ENCODE measurements at places on chromosomes 6 and 20. TPM values are rescaled to one million over a fixed set of nuclear protein-coding genes. Genes with fewer than 3 reads are reported as not detected.
A peak's percentile ranks its signal among the peaks of the same experiment; 100 is the strongest.

DNA sequence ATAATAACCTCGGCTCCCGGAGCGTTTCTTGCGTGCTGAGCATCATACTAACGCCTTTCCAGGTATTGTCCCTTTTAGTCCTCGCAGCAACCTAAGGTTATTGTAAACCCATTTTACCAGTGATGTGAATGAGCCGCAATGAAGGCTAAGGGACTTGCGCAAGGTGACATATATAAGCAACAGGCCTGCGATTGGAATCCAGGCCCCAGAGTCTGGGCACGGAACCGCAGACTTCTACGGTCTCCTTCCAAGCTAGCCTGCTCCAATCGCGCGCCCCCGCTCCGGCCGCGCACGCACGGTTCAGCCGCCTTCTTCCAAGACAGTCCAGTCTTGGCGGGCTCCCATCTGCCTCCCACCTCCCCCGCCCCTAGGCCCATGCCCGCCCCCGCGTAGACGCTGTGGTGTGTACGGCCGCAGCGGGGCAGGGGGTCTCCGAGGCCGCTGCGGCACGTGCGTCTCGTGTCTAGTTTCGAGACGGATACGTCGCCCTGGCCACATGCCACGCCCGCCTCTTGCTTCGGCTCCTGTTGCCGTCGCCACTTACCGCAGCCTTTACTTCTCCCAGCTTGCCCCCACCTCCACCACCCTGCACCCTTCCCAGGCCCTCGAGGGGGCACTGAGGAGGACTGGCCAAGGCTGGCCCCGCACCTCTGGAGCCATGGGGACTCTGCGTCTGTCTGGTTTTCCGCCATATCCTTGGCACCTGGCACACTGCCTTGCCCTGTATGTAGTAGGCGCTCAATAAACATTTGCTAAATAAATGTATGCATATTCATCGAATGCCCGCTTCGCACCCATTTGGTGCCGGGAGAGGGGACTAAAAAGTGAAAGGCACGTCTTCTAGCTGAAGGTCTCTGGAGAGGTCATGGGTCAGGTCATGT is 855 bp upstream of the GFOD1 start:
- peak; percentile 92 for DNase-seq

GSTA3 gene
- 13.3 TPM for total RNA-seq

- DNase-seq, result no peak
Observed at GRCh38 chr20:38842026-38842425, 36.5 kb downstream of the PPP1R16B start.

GRCh38 chr6:15504581-15505350 is 158.1 kb downstream of the DTNBP1 start:
- peak; percentile 90 for DNase-seq

DNA sequence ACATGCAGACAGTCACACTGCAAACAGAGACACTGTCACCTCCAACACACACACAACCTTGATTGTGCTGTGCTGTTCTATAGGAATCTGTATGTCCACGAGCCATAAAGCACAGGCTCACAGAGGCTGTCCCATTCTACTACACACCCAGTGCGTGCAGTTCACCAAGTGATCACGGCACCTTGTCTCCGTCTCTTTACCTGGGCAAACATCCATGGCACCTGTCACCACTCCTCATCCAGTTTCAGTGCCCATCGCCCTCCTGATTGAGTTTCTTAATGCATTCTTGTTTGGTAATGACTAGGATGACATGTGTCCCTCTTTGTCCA is 65.8 kb upstream of the STMND1 start:
- DNase-seq, result no peak

SLC35D3 gene
- not detected for total RNA-seq

DNA sequence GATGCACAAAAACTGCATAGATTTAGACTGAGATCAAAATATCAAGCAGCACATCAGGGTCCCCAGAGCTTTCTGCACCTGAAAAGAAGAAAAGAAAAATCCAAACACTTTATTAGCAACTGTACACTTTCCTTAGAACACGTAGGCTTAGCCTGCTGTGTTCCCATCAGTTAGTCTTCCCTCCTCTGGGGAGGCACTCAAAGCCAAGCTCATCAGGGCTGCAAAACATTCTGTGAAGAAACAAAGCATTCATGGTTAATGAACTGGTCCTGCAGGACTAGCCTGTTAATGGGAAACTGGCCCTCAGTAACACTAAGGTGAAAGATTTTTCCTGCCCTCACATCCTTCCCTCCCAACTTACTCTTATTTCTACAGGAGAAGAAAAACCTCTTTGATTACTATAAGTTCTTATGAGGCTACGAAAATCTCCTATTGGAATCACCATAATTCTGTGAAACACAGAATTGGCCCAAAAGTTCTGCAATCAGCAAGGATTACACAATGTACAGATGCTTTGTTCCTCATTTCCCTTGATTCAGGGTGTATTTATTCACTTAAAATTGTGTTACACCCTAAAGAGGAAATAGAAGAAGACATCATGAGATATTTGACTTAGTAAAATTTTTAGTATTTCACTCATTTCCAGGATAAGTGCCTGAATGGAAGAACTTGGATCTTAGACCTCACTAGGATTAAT is 901.0 kb upstream of the MAP3K7 start:
- DNase-seq, result no peak

DNA sequence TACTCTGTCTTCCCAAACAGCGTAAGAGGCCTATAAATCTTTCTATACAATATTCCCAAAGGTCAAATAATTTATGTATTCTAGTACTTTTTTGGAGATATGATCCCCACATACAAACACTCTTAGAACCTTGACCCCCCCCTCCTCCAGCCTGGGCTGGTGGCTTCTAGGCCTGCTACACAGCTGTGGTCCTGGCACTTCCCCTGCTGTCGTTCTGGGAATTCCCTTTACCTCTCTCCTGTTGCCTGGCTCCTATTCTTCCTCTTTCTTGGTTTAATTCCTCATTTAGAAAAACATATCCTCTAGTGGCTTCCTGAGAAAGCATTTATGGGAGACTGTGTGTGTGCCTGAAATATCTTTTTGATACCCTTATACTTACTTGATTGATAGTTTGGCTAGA is 4.1 kb upstream of the TXLNB start:
- no peak for DNase-seq

- no peak for DNase-seq
Observed at GRCh38 chr6:131132360-131132759, 2.9 kb upstream of the AKAP7 start.

GRCh38 chr6:158185729-158186456 is 17.7 kb downstream of the GTF2H5 start:
- DNase-seq, result no peak

- DNase-seq, result no peak
Observed at GRCh38 chr6:153162646-153163045, 31.6 kb upstream of the RGS17 start.

DNA sequence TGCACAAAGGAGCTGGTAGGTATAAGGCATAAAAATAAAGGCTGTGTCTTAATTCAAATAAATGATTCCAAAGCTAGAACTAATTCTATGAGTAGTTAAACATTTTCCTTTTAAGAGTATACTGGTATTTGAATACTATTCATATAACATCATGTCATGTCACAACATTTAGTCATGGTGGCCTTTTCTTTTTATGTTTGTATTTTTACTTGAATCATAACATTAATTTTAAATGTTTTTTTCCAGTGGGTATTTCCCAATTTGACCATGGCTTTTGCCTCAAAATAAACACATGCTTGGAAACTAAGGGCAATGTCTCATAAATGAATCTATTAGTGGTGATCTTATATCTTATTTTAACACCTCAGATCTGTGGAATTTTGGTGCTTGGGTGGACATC is 177.1 kb downstream of the CD109 start:
- DNase-seq, result no peak

CD24 gene
- 60.9 TPM for total RNA-seq

DNA sequence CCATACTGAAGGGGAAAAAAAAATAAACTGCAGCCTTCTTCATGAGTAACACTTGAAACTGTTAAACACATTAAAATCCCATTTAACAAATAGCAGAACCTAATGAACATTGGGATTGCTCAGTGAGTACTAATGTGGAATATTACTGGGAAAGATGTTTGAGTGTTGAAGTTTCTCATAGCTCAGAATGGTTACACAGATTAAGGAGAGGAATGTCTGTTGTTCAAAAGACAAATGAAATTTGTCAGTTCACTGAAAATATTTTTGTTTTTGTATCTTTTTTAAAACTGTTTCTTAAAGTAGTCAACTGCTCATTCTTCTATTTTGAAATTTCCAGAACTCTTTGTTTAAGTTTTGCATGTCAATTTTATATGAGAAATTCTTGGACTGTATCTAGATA is 374.3 kb downstream of the LAMA2 start:
- DNase-seq, result no peak

LTA gene
- total RNA-seq, result not detected

GSTA1 gene
- 2.8 TPM for total RNA-seq

- no peak for DNase-seq
Observed at GRCh38 chr20:52168116-52168515, 23.5 kb downstream of the ZFP64 start.

ZNF334 gene
- total RNA-seq, result 0.55 TPM

- DNase-seq, result no peak
Observed at GRCh38 chr6:53067849-53068361, 2.7 kb downstream of the FBXO9 start.

- DNase-seq, result peak; percentile 32
Observed at GRCh38 chr6:105844275-105844883, 241.8 kb upstream of the PRDM1 start.

CARMIL1 gene
- total RNA-seq, result 19.6 TPM

GRCh38 chr6:397604-398003 is 6.1 kb downstream of the IRF4 start:
- no peak for DNase-seq

DNA sequence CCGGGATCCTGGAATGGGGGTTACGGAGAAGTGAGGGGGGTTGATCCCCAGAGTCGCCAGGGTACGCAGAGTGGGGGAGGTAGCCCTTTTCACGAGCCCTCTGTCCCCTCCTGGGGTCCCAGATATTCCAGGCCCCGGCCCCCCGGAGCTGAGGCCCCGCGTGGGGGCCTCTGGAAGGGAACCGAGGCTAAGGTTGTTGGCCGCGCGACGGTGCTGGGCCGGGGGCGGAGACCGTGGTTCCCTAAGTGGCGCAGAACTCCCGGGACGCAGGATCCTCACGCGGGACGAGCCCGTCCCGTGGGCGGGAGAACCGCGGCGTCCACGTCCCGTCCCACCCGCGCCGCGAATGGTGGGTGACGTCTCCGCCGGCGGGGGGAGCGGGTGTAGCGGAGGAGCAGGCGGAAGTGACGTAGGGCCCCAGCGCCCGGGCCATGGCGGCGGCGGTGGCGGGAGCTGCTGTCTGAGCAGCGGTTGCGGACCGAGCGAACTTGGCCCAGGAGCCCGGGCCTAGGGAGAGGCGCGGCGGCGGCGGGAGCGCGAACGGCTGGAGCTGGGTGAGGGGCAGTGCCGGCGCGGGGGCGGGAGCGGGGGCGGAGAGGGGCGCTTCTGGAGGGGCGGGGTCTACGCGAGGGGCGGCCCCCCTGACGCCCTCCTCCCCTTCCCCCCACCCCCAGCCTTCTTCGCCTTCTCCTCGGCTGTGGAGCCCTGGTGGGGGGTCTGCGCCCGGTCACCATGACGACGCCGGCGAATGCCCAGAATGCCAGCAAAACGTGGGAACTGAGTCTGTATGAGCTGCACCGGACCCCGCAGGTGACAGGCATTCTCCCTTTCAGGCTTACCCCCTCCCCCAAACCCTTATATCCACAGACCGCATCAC is at the start of gene RING1:
Gene RING1 (plus strand): TSS at position 410 of the 877 bp plus-strand sequence. CDS start 323 bp downstream, at position 733.
- peak; percentile 80 for DNase-seq

DNA sequence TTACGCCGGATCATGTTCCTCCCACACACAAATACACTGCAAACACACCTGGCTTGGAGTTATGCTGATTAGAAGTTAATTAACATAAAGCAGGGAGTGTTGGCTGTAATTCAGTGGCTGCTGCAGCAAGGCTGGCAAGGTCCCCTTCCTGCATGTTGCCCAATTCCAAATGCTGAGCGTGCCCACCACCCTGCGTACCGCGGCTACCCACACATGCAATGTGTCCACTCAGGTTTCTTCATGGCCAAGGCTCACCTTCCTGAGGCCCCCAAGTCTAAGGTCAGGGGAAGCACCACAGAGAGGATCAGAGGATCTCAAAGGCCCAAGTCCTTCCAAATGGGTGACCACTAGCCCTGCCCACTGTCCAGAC is 11.6 kb upstream of the PRND start:
- DNase-seq, result no peak

DNA sequence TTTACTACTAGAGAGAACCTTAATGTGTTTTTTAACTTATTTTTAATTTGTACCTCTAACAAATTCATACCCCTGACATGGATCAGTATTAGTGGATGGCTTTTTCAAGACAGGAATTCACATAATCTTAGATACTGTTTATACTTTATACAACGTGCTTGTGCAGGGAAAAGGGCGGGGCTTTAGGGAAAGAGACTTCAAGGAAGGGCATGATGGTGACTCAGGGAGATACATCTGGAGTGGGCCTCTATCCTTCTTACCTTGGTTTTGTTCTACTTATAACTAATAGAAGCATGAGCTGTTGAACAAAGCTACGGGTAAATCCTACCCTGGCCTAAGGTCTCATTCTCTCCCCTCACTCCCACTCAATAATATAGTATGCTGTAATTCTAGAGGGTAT is 160.8 kb downstream of the C6orf58 start:
- no peak for DNase-seq

TSBP1 gene
- total RNA-seq, result not detected

ZHX3 gene
- total RNA-seq, result 33.1 TPM

DNA sequence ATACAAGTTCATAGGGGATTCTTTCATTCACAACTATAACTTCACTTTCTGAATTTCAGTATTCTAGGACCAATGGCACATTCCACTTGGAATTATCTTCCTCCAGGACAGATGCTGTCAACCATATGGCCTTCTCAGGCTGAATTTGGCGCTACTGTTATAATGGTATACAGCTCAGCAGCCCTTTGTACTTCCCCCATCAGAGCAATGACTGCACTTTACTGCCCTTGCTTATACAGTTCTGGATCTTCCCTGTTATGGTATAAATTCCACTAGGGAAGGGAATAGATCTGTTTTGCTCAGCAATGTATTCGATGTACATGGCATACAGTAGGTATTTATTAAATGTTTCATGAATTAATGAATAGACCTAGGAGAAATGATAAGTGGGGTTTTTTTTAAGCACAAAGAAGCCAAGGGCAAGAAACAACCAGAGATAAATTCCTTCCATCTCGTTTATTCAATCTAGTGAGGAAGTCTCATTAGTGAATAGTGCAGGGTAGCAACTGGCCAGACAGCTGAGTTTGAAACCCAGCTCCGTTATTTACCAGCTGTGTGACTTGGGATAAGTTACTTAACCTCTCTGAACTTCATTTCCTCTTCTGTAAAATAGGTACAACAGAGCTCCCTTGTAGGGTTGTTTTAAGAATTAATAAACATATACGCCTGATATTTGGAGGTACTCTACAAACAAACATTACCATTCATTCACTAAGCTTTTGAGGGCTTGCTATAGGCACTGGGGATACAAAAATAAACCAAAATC is 97.1 kb upstream of the PRDM1 start:
- DNase-seq, result no peak

GRCh38 chr20:63411151-63411897 is 50.2 kb upstream of the CHRNA4 start:
- no peak for DNase-seq

Data from lower leg skin (tissue), 4 donors.